Lung (tissue), 17 donors: ENCODE measurements at places on chromosomes 16 and 17.

- DNase-seq: no peak
Observed at GRCh38 chr16:59058250-59058649, 324.1 kb upstream of the GOT2 start.

- DNase-seq: peak; percentile 22
Observed at GRCh38 chr16:28531777-28532744, 6.7 kb downstream of the NUPR1 start.

DNA sequence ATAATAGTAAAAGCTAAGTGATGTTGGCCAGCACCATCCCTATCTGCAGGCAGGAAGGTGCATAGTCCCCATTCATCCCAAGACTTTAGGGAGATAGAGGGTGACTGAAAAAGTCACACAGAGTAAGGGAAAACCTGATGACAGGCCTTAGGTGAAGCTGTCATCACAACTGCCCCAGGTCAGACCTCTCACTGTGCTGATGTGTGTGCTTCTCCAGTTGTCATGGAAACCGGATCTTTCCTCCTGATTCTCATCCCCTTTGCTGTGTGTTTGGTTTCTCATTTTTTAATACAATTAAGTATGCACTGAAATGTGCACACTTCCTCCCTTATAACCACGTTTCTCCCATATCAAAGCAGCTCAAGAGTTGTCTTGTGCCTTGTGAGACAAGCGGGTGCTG is 135.1 kb upstream of the ANKFN1 start:
- DNase-seq: no peak

- no peak for DNase-seq
Observed at GRCh38 chr16:66639091-66639885, 34.8 kb downstream of the CMTM3 start.

DNA sequence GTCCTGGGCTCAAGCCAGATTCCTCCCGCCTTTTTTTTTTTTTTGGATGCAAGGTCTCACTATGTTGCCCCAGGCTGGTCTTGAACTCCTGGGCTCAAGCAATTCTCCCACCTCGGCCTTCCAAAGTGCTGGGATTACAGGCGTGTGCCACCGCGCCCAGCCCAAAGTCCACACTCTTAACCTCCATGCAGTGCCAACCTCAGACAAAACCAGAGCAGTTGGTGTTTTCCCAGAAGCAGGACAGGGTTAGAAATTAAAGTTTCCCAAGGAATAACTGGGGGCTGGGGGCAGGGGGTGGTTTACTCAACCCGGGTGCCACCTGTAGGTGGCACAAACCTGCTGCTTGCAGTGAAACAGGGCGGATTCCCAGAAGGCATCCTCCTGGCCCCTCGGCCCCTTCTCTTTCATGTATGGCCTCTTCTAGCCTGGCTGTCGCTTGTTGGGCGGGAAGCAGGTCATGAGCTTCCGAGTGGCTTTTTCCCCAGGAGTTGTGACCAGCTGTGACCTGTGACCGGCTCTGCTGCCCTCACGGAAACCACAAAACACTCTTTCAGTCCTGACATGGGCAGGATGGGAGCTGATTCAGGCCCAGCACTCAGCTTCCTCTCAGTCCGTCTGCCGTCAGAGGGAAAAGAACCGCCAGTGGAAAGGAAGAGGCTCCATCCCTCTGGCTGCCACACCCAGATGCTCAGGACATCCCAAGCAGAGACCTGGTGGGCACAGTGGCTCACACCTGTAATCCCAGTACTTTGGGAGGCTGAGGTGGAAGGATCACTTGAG is 25.6 kb upstream of the USP7 start:
- no peak for DNase-seq

DNA sequence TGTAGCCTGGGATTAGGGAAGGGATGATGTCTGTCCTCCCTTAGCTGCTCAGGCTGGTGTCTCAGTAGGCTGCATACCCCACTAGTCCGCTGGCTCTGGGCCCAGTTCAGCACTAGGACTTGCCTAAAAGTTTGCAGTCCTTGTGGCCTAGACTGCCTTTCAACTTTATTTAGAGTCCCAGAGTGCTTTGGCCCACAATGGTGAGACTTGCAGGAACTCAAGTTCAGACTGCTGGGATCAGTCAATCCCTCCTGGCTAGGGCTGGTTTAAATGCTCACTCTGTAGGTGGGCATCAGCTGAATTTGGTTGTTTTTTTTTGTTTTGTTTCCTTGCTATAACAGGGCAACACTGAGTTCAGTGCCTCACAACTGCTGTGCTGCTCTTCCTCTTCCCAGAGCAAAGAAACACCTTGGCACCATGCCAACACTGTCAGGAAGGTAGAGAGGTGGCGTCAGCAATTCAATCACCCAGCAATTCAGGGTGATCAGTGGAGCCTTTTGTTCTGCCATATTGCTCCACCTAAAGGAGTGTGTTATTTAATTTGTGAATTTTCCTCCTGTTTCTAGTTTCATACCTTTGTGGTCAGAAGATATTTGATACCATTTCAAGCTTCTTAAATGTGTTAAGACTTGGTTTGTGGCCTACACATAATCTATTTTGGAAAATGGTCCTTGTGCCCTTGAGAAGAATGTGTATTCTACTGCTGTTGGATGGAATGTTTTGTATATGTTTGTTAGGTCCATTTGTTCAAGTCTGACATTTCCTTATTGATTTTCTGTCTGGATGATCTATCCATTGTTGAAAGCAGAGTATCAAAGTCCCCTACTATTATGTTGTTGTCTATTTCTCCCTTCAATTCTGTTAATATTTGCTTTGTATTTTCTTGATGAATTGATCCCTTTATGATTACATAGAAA is 284.0 kb upstream of the PMFBP1 start:
- peak; percentile 14 for DNase-seq

GRCh38 chr16:48335961-48336360 is 49.3 kb downstream of the SIAH1 start:
- no peak for DNase-seq

DNA sequence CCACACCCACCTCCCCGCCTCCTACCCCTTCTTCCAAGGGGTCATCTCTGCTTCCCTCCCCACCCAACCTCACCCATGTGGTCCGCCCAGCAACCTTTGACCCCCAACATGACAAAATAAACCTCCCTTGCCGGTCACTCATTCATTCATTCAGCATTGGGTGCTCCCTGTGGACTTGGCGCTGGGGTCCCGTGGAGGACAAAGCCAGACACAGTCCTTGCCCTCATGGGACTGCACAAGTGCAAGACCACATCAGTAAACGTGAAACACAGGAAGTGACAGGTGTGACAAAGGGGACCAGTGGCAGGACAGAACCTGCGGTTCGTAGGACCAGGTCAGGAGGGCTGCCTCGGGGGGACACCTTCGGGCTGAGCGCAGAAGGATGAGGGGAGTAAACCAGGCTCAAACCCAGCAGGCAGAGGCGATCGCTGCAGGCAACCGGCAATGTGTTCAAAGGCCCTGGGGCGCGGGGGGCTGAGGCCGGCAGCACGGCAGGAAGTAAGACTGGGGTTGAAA is 185.4 kb downstream of the SEC14L1 start:
- DNase-seq: no peak

- peak; percentile 83 for DNase-seq
Observed at GRCh38 chr17:77287432-77288068, 146.8 kb downstream of the SEC14L1 start.

- peak; percentile 78 for DNase-seq
Observed at GRCh38 chr16:52912565-52913173, 140.0 kb downstream of the CHD9NB start.

GRCh38 chr17:8465759-8466158 is 30.1 kb downstream of the NDEL1 start:
- DNase-seq: no peak
